Karpas-422 (cell line): ENCODE measurements at places on chromosomes 5 and 9. TPM values are rescaled to one million over a fixed set of nuclear protein-coding genes. Genes with fewer than 3 reads are reported as not detected.
A peak's percentile ranks its signal among the peaks of the same experiment; 100 is the strongest.

DNA sequence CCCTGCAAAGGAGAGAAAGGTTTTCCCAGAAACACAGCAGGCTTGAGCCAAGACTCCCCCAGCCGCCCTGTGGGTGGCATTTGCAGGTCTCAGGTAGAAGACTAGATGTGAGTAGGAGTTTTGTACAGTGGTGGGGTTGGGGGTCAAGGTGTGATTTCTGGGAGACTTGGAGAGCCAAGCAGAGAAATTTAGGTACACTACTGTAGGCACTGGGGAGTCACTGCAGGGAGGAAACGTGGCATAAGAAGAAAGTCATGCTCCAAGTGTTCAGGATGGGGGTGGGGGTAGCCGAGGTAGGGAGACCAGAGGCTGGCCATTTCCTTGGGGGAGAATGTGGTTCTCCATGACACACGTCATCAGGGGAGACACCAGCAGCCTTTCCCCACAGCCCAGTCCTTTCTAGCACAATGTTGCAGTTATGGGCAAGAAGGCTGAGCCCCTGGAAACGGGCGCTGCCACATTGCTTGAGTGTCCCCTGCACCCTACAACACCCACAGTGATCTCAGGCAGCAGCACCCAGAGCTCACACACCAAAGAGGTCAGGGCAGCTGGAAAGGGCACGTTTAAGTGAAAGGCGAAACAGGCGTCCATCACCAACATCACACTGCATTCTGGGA lies 210.5 kb downstream of the FSTL4 start:
- no peak overlapping the region for H3K4me3 ChIP-seq
- DNase-seq: no peak
- H3K27me3 ChIP-seq: no peaks in the 10 kb centered on the region
- no peak overlapping the region for H3K27ac ChIP-seq
- H3K36me3 ChIP-seq: no peaks in the 10 kb centered on the region

GRCh38 chr9:74431467-74431866 lies 65.7 kb upstream of the RORB start:
- H3K4me1 ChIP-seq: no peaks in the 10 kb centered on the region
- no peak overlapping the region for H3K27ac ChIP-seq
- H3K27me3 ChIP-seq: no peaks in the 10 kb centered on the region
- no peak overlapping the region for H3K4me3 ChIP-seq
- no peaks in the 10 kb centered on the region for H3K36me3 ChIP-seq
- DNase-seq: no peak

DNA sequence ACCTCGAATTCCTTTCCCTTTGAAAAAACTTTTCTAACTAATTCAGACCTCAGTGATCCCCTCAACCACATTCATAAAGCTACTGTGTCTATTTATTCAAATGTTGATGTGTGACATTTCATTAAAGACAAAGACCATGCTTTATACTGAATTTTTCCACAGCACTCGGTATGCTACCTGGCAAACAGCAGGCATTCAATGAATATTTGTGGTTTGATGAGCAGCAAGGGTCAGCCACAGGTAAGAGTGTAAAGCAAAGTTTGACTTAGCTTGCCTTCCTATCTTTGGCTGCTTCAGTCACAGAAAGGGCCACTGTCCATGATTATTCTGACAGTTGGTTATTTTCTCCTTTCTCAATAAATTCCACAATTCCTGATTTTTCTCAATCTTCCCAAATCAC lies 5.1 kb upstream of the CDC42SE2 start:
- no peak overlapping the region for H3K4me3 ChIP-seq
- no peak for DNase-seq
- no peaks in the 10 kb centered on the region for H3K27me3 ChIP-seq

DNA sequence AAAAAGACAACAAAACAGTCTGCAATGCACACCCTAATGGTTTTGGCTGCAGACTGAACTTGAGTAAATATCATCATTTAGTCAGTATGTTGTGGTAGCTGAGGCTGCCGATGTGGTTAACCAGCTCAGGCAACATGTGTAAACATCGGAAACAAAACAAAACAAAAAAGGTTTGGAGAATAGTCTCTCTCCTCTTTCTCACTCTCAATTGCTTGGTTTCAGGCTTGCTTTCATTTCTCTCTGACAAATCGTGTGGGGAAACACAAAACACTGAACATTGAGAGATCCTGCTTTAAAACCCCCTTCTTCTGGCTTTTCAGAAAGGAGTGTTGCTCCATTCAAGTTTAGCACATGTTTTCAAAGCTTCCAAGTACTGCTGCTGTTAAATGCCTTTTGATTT lies 453.3 kb downstream of the BNC2 start:
- H3K4me1 ChIP-seq: no peaks in the 10 kb centered on the region
- H3K4me3 ChIP-seq: no peak overlapping the region
- H3K36me3 ChIP-seq: no peaks in the 10 kb centered on the region

DNA sequence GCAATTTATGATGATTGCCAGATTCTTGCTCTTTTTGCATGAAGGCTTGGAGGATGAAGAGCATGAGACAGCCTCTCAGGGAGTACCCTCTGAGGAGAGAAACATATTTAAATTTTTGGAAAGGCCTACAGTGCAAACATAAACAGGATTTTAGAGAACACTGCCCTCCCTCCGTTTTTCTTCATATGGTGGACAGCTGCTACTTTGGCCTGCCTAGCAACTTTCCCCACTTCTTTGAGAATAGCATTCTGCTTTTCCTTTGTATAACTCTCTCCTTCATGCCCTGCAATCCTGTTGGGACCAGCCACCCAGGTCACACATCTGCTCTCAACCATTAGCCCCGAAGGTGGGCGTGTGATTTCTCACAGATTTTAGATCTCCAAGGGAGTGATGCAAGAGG lies 20.5 kb upstream of the TXN start:
- no peak overlapping the region for H3K27ac ChIP-seq
- H3K4me1 ChIP-seq: no peaks in the 10 kb centered on the region
- DNase-seq: no peak
- H3K36me3 ChIP-seq: no peaks in the 10 kb centered on the region
- H3K4me3 ChIP-seq: no peak overlapping the region

DNA sequence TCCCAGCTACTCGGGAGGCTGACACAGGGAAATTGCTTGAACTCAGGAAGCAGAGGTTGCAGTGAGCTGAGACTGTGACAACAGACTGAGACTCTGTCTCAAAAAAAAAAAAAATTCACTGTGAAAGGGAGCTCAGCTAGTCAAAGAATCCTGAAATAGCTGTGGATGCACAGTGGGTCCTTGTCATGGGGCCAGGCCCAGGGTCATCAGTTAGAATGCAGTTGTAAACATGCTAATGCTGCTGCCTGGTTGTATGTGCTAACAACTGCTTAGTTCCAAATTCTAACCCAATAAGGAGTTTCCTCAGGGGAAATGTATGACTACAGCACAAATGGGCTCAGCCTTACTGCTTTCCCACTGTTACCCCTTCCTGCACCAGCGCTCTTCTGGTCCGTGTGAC lies 84.0 kb downstream of the PALM2AKAP2 start:
- no peaks in the 10 kb centered on the region for H3K4me1 ChIP-seq
- DNase-seq: no peak
- no peak overlapping the region for H3K27ac ChIP-seq
- no peaks in the 10 kb centered on the region for H3K27me3 ChIP-seq

DNA sequence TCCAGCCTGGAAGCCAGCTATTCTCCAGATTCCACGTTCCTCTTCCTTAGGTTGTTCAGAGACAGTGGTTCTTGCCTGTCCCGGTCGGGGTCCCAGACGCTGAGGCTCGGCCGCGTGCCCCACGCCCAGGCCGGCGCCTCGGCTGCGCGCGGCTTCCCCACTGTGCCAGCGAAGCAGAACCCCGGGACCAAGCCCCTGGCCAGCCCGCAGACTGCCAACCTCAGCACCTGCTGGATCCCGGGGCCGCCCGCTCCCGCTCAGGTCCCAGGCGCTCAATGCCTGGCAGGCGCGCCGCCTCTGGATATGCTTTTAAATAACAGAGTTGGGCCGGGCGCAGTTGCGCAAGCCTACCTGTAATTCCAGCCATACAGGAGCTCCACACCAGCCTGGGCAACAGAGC lies 195.5 kb downstream of the MAN2A1 start:
- H3K36me3 ChIP-seq: no peaks in the 10 kb centered on the region
- no peak overlapping the region for H3K27ac ChIP-seq
- no peaks in the 10 kb centered on the region for H3K27me3 ChIP-seq
- no peak overlapping the region for H3K4me3 ChIP-seq

GRCh38 chr5:163915481-163915961 lies 410.1 kb downstream of the MAT2B start:
- peaks cover 36% of the 10 kb centered on the region for H3K4me1 ChIP-seq
- peak; percentile 88 for DNase-seq
- H3K4me3 ChIP-seq: peak overlapping the region; percentile 43; the same call in 1 of the 2 replicates
- H3K27me3 ChIP-seq: no peaks in the 10 kb centered on the region
- H3K36me3 ChIP-seq: no peaks in the 10 kb centered on the region

GRCh38 chr9:21684831-21685362 lies 117.5 kb upstream of the MTAP start:
- H3K27me3 ChIP-seq: no peaks in the 10 kb centered on the region; the same call in 1 of the 2 replicates
- no peaks in the 10 kb centered on the region for H3K36me3 ChIP-seq
- no peak overlapping the region for H3K4me3 ChIP-seq
- no peaks in the 10 kb centered on the region for H3K4me1 ChIP-seq

DNA sequence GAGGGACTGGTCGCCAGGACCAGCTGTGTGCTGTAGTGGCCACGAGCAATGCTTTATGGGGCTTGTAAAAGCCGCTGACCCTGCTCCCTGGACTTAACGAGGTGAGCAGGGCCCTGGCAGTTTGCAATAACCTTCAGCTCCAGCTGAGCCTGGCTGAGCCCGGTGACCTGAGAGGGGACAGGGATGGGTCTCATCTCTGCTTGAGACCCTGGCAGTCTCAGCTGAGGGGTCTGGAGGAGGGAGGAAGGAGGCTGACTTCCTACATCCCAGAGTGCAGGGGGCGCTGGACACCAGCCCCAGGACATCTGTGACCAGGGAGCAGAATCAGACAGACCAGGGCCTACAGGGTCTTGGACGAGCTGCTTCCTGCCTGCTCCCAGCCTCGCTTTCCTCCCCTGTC lies 277.5 kb upstream of the MVB12B start:
- H3K4me3 ChIP-seq: no peak overlapping the region
- no peak overlapping the region for H3K27ac ChIP-seq
- no peaks in the 10 kb centered on the region for H3K27me3 ChIP-seq
- H3K4me1 ChIP-seq: no peaks in the 10 kb centered on the region
- no peaks in the 10 kb centered on the region for H3K36me3 ChIP-seq
- no peak for DNase-seq

GRCh38 chr9:107733523-107733894 lies 243.9 kb upstream of the KLF4 start:
- no peaks in the 10 kb centered on the region for H3K4me1 ChIP-seq
- H3K27me3 ChIP-seq: no peaks in the 10 kb centered on the region
- no peak overlapping the region for H3K4me3 ChIP-seq
- DNase-seq: no peak

- H3K27me3 ChIP-seq: no peaks in the 10 kb centered on the region
- H3K4me1 ChIP-seq: no peaks in the 10 kb centered on the region
- H3K4me3 ChIP-seq: no peak overlapping the region
- H3K36me3 ChIP-seq: no peaks in the 10 kb centered on the region
Measured at GRCh38 chr9:111605041-111605559, 5.7 kb upstream of the PTGR1 start.

GRCh38 chr9:136109351-136110081 lies 9.2 kb downstream of the TMEM250 start:
- peak overlapping the region; percentile 43; the same call in 1 of the 2 replicates for H3K4me3 ChIP-seq
- no peaks in the 10 kb centered on the region for H3K36me3 ChIP-seq
- peaks cover 21% of the 10 kb centered on the region for H3K4me1 ChIP-seq

DNA sequence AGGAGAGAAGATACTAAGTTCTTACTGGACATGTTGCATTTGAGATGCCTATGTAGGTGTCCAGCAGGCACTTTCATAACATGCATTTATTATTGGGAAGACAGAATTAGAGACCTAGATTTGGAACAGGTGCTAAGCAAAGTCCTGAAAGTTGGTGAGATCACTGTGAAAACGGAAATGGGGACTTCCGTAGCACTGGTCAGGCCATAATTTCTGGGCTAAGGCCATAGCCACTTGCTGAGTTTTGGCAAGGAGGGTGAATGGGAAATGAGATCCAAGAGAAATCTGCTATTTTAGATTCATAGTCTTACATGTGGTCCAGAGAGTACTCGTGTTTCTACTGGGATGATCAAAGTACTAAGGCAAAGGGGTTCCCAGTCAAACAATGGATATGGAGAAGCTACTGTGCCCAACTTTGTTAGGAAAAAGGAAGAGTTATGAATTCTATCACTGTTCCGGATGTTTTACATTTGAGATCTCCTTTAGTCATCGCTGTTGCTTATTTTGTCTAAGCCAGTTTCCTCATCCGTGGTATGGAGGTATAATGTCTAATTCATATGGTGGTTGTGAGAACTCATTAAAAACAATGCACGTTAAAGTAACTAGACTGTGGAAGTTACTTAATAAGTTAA lies 33.4 kb downstream of the TEK start:
- DNase-seq: no peak
- H3K27ac ChIP-seq: no peak overlapping the region
- H3K36me3 ChIP-seq: no peaks in the 10 kb centered on the region
- no peaks in the 10 kb centered on the region for H3K4me1 ChIP-seq
- H3K27me3 ChIP-seq: no peaks in the 10 kb centered on the region

DNA sequence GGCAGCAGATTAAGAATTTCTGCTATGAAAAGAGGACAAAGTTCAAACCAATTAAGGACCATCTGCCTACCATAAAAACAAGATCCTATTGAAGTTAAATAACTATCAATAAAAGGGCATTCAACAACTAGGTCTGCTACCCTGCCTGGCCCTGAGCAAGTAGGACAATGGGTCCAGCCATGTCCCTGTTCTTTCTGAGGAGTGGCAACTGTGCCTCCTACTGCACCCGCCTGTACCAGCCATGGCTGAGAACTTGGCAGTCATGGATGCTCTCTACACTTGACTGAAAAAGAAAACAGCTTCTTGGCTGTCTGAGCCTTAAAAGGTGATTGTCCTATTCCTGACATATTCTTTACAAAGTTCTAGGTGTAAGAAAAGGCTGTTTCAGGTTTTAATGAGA lies 652.4 kb downstream of the PDE4D start:
- no peak overlapping the region for H3K4me3 ChIP-seq
- no peaks in the 10 kb centered on the region for H3K27me3 ChIP-seq
- peaks cover 5% of the 10 kb centered on the region; the same call in 1 of the 2 replicates for H3K4me1 ChIP-seq
- no peaks in the 10 kb centered on the region for H3K36me3 ChIP-seq
- no peak overlapping the region for H3K27ac ChIP-seq

GRCh38 chr5:37889612-37890317 lies 49.9 kb upstream of the GDNF start:
- H3K36me3 ChIP-seq: no peaks in the 10 kb centered on the region
- H3K27ac ChIP-seq: no peak overlapping the region
- H3K4me3 ChIP-seq: no peak overlapping the region

GRCh38 chr9:477193-477592 lies 262.5 kb downstream of the DOCK8 start:
- no peak overlapping the region for H3K4me3 ChIP-seq
- DNase-seq: no peak
- H3K36me3 ChIP-seq: no peaks in the 10 kb centered on the region
- H3K27ac ChIP-seq: no peak overlapping the region

- no peak for DNase-seq
- no peak overlapping the region for H3K4me3 ChIP-seq
- no peaks in the 10 kb centered on the region for H3K27me3 ChIP-seq
Measured at GRCh38 chr5:51465165-51465564, 81.9 kb downstream of the ISL1 start.

- H3K27ac ChIP-seq: no peak overlapping the region
- peaks cover 5% of the 10 kb centered on the region for H3K4me1 ChIP-seq
- H3K27me3 ChIP-seq: no peaks in the 10 kb centered on the region
Measured at GRCh38 chr5:10592601-10593000, 28.7 kb downstream of the ANKRD33B start.

Gene IFNB1
- 0.51 TPM in 1 of 2 replicates, not detected in the other for total RNA-seq

Gene CCT5
- 319 and 381 TPM in 2 replicates for total RNA-seq

Gene PCDHB3
- total RNA-seq: not detected in 2 replicates

Gene REEP2
- 1.8 and 3.1 TPM in 2 replicates for total RNA-seq

Gene GHR
- total RNA-seq: not detected in 2 replicates

Gene CCL28
- 18.8 and 42.3 TPM in 2 replicates for total RNA-seq

Gene ZNF483
- 0.04 and 0.19 TPM in 2 replicates for total RNA-seq

Gene MAN2A1
- 4.8 and 20.3 TPM in 2 replicates for total RNA-seq

Gene NSMF
- 36.4 and 55.4 TPM in 2 replicates for total RNA-seq

Gene AIF1L
- not detected in 2 replicates for total RNA-seq

Gene CDKN2B
- 2.0 and 4.3 TPM in 2 replicates for total RNA-seq

Gene STPG3
- 0.61 and 0.86 TPM in 2 replicates for total RNA-seq

Gene PCDHA4
- not detected in 2 replicates for total RNA-seq

Gene PCDHA1
- not detected in 2 replicates for total RNA-seq
